ENCODE measurements at places on chromosomes 5 and 9.
A peak's percentile ranks its signal among the peaks of the same experiment; 100 is the strongest.

- no peak for DNase-seq
Measured at GRCh38 chr9:124513376-124513994, 6.3 kb upstream of the NR5A1 start.

- no peak for DNase-seq
Measured at GRCh38 chr9:16217943-16218701, 652.3 kb downstream of the BNC2 start.

DNA sequence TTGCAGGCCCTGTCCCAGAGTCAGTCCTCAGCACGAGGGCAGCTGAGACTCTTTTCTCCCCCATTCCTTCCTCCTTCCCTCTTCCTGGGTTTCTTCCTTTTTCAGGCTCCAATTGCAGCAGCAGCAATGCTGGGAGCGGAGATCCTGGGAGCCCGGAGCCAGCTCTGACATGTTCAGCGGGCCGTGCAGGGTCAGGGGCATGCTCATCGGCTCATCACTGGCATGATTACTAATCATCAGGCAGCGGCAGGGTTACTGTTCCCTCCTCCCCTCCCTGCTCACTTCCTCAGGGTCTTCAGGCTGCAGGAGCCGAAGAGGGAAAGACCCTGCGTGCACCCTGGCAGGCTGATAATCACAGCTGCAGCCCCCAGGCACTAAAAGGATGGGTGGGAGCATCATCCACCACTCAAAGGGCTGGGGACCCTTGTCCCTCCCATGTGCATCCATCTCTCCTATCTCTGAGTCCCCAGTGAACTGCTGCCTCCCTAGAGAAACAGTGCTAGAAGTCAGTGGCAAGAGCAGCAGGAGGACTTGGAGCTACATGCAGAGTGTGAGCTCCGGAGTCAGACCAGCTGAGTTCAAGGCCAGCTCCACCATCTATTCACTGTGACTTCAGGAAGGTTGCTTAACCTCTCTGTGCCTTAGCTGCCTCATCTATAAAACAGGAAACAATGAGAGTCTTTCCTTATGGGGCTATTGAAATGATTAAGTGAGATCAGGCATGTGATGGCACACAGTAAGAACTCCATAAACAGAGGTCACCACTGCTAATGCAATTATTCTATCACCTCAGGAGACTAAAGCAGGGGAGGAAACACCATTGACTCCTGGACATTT, 7.8 kb upstream of the KCNIP1 start:
- no peak for DNase-seq

DNA sequence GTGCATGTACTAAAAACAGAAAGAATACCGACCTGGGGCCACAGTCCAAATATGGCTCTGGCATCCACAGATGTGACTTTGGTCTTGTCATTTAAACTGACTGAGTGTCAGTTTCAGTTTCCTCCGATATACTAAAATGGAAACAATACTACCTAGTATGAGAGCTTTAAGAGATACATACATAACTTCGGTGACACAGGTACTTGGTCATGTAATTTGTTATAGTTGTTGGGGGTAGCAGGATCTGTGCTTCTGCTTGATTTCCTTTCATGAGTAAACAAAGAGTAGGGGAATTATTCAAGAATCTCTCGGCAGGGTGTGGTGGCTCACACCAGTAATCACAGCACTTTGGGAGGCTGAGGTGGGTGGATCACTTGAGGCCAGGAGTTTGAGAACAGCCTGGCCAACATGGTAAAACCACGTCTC, 32.1 kb downstream of the MTMR12 start:
- DNase-seq: peak; percentile 37

- DNase-seq: no peak
Measured at GRCh38 chr9:98135938-98136337, 16.9 kb upstream of the TRIM14 start.

DNA sequence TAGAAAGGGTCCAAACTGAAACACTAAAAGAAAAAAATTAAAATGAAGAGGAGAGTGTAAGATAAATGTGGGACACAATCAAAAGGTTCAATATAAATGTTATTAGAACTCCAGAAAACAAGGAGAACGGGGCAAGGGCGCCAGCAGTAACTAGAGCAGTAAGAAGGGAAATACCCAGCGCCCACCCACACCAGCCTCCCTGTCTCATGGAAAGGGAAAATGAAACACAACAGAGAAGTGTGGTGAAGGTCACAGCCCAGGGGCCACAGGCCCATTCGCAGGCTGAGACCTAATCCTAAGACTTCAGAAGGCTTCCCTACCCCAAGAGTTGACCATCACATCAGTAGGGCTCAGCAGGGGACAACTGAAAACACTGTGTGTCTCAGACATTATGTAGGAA, 45.8 kb upstream of the CLK4 start:
- DNase-seq: no peak

DNA sequence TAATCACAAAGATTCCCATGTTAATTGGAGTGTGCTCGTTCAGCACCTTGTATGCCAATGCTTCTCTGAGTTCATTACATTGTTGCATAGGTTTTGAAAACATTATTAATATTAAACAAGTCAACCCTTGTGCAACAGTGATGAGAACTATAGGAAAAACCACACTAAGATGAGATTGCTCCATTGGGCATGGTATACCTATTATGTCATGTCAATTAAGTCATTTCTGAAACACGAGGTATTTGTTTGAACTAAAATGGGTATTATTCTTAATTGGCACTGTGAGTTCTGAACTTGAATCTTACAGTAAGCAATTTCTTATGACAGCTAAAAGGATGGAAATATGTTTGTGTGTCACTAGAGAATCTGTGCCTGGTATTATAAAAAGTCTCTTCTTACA, 447.7 kb downstream of the EFNA5 start:
- DNase-seq: no peak

- no peak for DNase-seq
Measured at GRCh38 chr5:124303366-124303765, 443.1 kb downstream of the ZNF608 start.
